ENCODE measurements at places on chromosomes 1 and 21. TPM values are rescaled to one million over a fixed set of nuclear protein-coding genes. Genes with fewer than 3 reads are reported as not detected.

- DNase-seq, result no peak
Observed at GRCh38 chr1:43271186-43272118, 1.7 kb downstream of the TMEM125 start.

FCRL1 gene
- polyA plus RNA-seq, result 0.52 TPM

DNA sequence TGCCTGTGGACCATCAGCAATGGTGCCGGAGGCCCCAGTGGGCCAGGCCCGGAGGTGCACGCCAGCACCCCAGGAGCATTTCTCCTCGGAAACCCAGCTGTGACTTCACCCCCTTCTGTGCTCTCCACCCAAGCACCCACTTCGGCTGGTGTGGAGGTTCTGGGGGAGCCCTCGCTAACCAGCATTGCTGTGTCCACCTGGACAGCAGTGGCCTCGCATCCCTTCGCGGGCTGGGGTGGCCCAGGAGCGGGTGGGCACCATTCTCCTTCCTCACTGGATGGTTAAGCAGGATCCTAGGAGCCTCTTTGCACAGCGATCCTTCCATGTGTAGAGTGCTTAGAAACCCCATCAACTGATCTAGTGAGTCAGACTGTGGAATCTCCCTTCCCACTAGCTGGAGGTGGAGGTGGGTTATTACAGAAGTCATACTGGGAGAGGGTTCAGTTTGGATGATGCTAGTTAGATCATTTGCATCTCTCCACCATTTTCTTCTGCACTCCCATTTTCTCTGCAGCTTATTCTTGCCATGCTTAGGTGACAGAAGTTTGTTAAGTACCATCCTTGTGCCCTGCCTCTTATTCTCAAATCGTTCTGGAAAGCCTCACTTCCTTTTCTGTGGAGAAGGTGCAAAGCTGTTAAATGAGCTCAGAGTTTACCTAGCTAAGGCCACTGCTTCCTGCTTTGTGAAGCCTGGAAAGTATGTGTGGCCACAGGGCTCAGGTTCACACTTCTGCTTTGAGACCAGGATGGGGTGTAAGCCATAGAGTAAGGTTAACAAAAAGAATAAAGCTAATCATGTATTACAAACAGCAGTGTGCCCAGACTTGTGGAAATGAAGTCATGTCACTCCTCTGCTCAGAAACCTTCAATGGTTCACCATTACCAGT lies 32.3 kb downstream of the TBX19 start:
- DNase-seq, result no peak

TLR5 gene
- polyA plus RNA-seq, result 1.9 TPM

MAEL gene
- 0.19 TPM for polyA plus RNA-seq

DNA sequence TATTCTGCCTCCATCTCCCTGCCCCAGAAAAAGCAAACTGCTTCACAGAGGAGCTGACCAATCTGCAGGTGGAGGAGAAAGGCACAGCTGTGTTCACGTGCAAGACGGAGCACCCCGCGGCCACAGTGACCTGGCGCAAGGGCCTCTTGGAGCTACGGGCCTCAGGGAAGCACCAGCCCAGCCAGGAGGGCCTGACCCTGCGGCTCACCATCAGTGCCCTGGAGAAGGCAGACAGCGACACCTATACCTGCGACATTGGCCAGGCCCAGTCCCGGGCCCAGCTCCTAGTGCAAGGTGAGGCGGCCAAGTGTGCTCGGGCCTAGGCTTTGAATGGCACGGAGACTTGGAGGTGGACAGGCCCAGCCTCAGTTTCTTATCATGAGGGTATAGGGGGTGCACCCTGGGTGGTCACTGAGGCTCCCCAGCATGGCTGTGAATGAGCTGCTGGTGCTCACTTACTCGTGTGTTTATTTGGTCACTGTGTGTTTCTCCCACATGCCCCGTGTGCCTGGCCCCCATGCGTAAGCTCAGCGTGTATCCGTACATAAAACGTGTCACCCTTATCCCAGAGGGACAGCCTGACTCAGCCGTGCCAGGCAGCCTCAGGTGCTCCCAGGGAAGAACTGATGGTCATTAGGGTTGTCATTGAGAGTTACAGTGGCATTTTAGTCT lies 75.8 kb downstream of the OBSCN start:
- no peak for DNase-seq

CYP4Z1 gene
- polyA plus RNA-seq, result 0.03 TPM

DNA sequence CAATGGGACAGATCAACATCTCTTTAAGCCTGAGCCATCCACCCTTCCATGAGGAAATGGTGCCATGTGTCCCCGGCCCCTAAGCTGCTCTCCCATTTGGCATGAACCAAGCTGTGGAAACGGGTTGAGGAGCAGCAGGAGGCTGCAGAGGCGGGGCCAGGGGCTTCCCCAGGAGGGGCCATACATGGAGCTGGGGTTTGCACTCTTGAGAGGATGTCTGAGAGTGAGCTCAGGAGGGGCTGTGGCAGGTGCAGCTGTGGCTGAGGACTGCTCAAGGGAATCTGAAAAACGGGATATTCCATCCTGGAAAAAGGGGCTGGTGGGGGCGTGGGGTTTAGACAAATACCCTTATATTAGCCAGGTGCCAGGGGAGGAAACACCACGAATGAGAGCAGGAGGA lies 7.1 kb upstream of the CLEC20A start:
- DNase-seq, result no peak

ALDH4A1 gene
- 3.1 TPM for polyA plus RNA-seq

GRCh38 chr1:19057182-19057779 lies 100.8 kb upstream of the IFFO2 start:
- DNase-seq, result peak; percentile 14

AK4 gene
- polyA plus RNA-seq, result 16.5 TPM

GRCh38 chr1:43348343-43348808 lies 10.4 kb upstream of the CDC20 start:
- no peak for DNase-seq

- no peak for DNase-seq
Observed at GRCh38 chr1:229087339-229087738, 183.6 kb upstream of the RAB4A start.

DNA sequence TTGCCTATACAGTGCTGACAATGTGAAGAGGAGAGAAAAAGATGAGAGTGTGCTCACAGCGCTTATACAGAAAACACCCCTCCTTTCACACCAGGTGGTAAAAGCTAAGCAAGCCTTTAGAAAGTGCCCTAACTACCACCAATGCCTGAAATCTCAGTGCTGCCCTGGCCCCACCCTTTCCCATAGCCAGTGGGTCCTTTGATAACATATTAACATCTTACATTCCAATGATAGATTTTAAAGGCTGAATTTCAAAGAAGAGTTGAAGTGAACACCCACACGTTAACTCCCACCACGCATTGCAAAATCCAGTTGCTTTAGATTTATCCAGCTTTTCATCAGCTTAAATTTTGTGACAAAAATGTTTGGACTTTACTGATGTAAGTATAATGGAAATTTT lies 58.1 kb upstream of the SSX2IP start:
- DNase-seq, result no peak

DNA sequence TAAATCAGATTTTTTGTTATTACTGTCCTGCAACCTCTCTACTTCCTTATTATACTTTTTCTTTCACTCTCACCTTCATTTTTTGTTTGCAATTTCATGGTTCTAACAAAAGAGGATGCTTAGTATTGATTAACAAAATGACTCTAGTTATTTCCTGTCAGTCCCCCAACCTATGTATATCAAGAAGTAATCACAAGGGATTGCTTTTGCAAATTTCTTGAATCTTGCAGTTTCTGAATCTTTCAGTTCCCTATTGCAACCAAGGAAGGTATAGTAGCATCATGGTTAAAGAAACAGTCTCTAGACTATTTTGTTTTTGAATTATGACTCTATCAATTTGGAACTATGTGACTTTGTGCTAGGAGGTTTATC lies 446.9 kb downstream of the NEGR1 start:
- DNase-seq, result no peak

CRYBG2 gene
- 3.9 TPM for polyA plus RNA-seq

- DNase-seq, result no peak
Observed at GRCh38 chr1:16128338-16128741, 27.5 kb downstream of the EPHA2 start.

BTBD19 gene
- polyA plus RNA-seq, result 13.0 TPM

DNA sequence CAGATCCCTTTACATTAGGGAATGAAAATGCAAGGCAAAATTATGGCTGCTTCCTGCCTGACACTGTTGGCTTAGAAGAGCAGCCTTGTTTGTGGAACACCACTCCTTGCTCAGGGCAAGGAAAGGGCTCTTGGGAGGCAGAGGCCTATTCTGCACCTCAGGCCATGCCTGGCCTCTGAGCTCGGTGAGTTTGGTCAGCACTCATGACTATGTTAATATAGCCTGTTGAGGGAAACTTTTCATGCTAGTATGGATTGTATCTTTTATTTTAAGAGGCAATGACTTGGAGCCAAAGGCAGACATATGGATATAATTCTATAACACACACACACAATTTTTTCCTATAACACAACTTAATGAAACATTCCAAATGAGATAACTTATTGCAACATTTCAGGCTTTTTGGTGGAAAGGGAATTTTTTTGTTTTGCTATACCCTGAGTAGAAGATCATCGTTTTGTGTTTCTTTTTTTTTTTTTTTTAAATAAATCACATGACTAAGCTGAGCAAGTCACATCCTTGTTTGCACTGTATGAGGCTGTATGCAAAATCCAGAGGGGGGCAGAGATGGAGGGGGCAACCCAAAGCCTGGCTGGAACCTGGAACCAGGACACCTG lies 5.6 kb upstream of the YRDC start:
- DNase-seq, result no peak
